Sciatic nerve (tissue), 2 donors: ENCODE measurements at places on chromosomes 2 and 18. TPM values are rescaled to one million over a fixed set of nuclear protein-coding genes. Genes with fewer than 3 reads are reported as not detected.

LYPD1 gene
- total RNA-seq: 1.2 TPM

DNAJC5G gene
- total RNA-seq: not detected

MAPK4 gene
- total RNA-seq: 0.89 TPM

SPATA3 gene
- total RNA-seq: not detected

PRSS56 gene
- not detected for total RNA-seq

PROKR1 gene
- 0.18 TPM for total RNA-seq

GRCh38 chr2:158586491-158586890 is 129.7 kb downstream of the PKP4 start:
- no peak for DNase-seq

DNA sequence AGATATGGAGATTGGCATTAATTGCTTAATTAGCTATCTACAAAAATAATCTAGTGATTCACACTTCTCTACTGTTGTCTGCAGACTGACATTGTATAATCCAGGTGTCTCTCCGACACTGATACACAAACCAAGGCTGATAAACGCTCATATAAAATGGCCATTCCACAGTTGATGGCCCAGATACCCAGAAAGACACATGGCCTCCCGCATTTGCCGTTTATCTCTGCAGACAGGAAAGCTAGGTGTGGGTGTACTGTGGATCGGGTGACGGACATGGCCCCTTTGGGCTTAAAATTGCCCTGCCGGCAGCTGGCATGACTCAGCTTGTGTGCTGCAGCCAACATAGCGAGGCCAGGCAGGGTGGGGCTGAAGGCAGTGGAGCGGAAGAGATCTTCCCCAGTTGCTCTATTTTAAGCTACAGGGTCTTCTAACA is 18.5 kb downstream of the PMAIP1 start:
- no peak for DNase-seq

DNA sequence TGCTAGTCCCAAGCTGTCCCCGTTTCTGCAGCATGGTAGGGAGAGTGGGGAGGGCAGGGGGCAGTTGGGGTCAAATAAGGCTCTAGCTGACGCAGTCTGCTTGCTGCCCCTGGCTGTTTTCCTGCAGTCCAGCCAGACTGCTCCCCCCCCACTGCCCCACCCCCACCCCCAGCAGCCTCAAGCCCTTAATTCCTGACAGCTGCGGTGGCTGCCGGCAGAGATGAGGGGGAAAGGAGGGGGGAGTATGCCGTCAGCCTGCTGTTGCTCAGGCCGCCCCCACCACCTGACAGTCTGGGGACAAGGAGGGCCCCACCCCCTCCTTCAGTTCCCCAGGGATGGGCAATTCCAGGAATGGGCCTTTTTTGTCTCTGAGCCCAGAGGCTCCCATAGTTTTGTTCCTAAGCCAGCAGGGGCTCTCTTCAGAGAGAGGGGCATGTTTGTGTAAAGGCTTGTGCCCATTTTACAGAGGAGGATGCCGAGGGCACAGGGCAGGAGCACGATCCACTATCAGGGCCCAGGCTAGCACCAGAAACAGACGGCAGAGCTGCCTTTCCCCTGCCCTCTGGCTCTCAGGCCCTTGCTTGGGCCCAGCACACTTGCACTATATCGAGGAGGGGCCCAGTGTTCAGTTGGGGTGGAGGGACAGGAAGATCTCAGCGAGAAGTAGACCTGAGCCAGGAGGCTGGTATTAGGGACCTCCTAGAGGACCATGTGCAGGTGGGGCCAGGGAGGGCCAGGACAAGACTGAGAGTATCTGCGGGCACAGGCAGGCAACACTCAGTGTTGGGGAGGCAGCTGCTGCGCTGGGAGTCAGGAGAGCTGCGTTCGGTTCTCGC is 1.5 kb upstream of the WNT10A start:
- DNase-seq: no peak

DNA sequence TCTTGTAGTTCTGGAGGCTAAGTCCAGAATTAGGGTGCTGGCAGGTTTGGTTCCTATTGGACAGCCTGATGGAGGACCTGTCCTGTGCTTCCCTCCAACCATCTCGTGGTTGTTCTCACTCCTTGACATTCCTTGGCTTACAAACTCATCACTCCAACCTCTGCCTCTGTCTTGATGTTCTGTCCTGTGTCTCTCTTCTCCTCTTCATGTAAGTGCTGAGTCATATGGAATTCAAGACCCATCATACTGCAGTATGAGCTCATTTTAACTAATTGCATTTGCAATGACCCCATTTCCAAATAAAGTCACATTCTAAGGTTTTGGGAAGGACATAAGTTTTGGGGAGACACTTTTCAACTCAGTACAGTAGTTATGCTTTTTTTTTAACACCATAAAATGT is 374.7 kb downstream of the TRIB2 start:
- no peak for DNase-seq

GRCh38 chr2:224969095-224969494 is 73.2 kb downstream of the DOCK10 start:
- no peak for DNase-seq

DNA sequence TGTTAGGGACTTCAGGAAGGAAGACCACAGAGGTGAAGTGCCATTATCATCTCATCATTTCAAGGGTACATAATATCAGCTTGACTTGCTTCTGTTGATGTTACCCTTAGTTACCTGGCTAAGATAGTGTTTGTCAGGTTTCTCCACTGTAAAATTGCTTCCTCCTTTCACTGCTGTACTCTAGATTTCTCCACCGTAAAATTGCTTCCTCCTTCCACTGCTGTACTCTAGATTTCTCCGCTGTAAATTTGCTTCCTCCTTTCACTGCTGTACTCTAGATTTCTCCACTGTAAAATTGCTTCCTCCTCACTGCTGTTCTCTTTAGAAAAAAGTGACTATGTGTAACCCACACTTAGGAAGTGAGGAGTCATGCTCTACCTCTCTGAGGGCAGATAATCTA is 1460.3 kb downstream of the SUCLG1 start:
- no peak for DNase-seq

GRCh38 chr2:175326801-175327200 is 145.3 kb upstream of the ATP5MC3 start:
- DNase-seq: no peak

- DNase-seq: no peak
These were observed 189.3 kb downstream of the RNF152 start for GRCh38 chr18:61703508-61703907.

DNA sequence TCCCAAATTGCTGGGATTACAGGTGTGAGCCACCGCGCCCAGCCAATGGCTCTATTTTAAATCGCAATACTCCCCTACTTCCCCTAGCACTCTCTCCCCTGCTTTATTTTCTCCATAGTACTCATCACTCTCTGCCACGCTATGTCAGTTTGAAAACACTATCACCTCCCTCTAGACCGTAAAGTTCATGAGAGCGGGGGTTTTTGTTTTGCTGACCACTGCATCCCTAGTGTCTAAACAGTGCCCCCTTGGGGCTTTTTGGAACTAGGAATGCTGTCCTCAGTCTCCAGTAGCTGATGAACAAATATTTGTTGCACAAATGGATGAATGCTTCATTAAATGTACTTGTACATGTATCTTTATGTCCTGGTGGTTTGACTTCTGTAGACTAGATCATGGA is 44.1 kb downstream of the ATOH8 start:
- DNase-seq: no peak

- DNase-seq: no peak
These were observed 420.4 kb upstream of the LRRTM1 start for GRCh38 chr2:80725001-80725400.

GRCh38 chr2:47778698-47779425 is 4.1 kb upstream of the MSH6 start:
- DNase-seq: no peak
